ENCODE measurements at places on chromosomes 2 and 18. TPM values are rescaled to one million over a fixed set of nuclear protein-coding genes. Genes with fewer than 3 reads are reported as not detected.

The FAP gene
- total RNA-seq = 150 TPM

The IL36B gene
- not detected for total RNA-seq

The LONRF2 gene
- 1.8 TPM for total RNA-seq

The SLC9A4 gene
- not detected for total RNA-seq

The NTSR2 gene
- not detected for total RNA-seq

DNA sequence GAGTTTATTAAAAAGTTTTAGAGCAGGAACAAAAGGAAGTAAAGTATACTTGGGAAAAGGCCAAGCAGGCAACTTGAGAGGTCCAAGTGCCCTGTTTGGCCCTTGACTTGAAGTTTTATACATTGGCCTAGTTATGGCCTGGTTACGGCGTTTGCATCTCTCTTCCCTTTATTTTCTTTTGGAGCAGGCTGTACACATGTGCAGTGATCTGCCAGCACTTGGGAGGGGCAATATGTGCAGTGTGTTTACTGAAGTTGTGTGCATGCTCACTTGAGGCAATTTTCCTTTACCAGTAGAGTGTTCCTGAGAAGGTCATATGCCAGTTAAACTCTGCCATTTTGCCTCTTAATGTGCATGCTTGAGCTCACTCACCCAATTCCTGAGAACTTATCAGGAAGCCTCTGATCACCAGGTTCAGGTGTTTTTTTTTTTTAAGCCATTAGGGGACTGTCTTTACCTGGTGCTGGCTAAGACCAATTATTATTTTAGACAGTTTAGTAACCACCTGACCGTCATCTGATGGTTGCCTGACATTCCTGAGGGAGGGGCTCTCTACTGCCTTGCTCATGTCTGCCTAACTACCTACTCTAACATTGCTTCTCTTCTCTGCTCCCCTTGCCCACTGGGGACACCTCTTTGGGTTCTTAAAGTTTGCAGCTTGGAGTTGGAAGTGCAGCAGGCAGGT, 48.0 kb downstream of the SCN2A start:
- no peak for DNase-seq

- DNase-seq = no peak
These were observed 199.7 kb downstream of the TPGS2 start for GRCh38 chr18:36629138-36629530.

DNA sequence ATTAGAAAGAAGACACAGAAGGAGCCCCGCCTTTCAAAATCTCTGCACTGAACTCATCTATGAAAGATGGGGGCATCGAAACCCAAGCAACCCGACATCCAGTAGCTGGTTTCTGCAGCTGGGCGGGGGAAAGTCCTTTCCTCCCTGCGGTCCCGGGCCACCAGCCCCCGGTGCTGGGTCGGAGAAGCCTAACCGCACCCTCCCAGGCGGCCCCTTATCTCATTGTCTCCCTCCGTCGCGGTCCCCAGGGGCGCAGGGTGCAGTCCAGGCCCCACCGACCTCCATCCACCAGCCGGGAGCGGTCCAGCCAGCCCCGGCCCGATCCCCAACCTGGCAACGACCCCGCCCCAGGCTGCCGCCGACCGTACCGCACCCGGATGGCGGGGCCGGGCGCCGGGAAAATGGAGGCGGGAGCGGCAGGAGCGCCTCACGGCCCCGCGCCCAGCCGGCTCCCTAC, 452 bp downstream of the RAPH1 start:
- DNase-seq = no peak

DNA sequence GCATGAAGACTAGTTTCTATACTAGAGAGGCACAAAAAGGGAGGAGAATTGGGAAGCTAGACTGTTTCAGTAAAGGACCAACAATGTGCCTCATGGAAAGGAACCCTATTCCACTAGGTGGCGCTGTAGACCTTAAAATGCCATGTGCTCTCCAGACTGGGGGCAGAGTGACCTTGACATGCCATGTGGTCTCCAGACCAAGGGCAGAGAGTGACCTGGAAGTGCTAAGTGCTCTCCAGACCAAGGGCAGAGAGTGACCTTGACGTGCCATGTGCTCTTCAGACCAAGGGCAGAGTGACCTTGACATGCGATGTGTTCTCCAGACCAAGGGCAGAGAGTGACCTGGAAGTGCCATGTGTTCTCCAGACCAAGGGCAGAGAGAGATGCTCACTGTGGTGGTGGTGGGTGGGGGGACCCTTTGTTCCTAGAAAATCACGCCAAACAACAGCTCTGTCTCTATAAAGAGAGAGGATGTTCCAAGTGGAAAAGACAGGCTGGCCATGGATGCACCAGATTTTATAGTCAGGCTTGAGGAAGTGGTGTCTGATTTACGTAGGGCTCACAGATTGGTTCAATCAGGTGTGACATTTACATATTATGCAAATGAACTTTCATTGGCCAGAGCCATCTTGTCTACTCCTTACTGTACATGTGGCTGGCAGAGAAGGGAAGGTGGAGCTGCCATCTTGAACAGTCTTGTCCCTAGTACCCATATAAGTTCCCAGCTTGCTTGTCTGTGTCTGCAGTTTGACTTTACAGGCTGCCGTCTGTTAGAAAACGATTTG, 344.0 kb upstream of the DDX18 start:
- no peak for DNase-seq

DNA sequence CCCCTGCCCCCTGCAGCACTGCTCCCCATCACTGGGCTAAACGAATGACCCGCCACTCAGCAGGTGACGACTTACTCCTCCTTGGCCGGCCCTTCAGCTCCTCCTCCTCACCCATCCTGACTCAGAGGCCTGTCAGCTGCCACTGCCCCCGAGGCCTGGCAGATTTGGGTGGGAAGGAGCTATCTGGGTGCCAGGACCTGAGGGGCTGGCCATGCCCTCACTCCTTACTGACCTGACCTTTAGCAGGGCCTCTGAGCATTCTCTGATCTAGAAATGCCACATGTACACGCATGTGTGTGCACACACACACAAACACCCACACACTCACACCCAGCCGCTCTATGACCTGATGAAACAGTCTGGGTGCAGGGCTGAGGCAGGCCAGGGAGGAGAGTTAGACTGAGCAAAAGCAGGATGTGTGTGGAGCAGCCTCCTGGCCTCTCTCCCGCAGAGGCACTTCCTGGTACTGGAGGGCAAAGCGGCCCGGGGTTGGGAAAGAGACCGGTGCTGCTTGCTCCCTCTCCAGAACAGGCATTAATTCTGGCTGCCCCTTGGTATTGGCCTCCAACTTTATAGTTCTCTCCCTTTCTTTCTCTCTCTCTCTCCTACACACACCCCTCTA, 68.0 kb downstream of the ZFP36L2 start:
- DNase-seq = peak; percentile 88

GRCh38 chr2:52895726-52896340, 871.8 kb upstream of the CHAC2 start:
- no peak for DNase-seq

GRCh38 chr18:36139245-36139644, 9.5 kb downstream of the ELP2 start:
- DNase-seq = no peak

All from fibroblast of the aortic adventitia (primary cell).